ENCODE measurements at places on chromosomes 16 and 17.

DNA sequence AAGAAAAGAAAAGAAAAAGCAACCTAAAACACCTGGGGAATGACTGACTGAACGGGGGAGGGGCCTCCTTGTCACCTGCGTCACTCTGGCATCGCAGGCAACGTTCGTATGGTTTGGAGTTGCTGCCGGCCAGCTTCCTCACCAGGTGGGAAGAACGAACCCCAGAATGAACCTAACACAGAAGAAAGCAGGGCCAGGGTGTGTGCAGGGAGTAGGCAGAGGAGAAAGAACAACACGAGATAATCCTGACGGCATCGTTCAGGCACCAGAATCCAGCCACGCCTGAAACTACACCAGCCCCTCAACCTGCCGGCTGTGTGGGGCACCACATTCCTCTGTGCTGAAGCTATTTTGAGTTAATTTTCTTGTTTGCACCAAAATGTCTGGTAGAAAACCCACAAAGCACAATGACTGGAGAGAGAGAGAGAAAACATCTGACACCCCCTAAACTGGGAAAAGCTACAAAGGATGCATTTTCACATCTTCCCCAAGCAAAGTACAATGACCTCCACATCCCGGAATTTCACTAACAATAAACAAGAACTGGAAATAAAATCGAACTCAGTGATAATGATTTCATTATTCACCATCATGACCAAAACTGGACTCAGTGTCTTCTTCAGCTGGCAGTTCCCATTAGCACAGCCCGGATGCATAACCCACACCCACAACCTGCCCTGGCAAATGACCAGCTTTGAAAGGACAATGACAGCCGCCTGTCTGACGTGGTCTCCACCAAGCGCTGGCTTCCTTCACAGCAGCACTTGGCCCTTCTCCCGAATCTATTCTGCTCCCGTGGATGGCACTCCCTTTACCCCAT is 23.6 kb downstream of the RAB40B start:
- DNase-seq: no peak

DNA sequence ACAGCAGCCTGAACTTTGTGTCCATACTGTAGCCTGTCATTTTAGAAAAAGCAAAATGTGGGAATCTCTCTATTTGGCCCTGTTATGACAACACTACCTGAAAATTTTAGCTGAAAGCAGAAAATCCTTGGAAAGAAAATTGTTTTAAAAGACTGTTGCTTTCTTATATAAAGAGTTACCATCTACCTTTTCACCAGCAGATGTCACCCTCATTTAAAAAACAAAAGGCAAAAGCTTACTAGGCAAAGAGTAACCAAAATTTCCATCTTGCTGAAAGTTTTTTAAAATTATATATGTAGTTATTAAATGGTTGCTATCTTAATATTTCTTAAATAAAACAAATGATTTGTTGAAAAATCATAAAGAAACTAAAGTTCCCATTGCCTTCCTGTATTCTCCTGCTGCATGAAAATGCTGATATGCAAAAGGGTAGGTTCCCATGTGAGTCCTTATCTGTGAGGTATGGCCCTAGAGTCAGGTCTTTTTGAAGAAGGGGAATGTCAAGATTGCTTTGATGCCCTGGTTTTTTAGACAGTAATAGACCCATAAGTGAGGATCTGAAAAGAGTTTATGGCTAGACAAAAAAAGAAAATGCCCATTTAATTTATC is 61.0 kb downstream of the TNRC6C start:
- no peak for DNase-seq

- DNase-seq: no peak
Measured at GRCh38 chr16:49859125-49859811, 3.4 kb upstream of the ZNF423 start.

GRCh38 chr16:14415291-14415690 is 214.8 kb downstream of the PARN start:
- DNase-seq: no peak

GRCh38 chr16:22813223-22813947 is 577 bp upstream of the HS3ST2 start:
- DNase-seq: no peak

DNA sequence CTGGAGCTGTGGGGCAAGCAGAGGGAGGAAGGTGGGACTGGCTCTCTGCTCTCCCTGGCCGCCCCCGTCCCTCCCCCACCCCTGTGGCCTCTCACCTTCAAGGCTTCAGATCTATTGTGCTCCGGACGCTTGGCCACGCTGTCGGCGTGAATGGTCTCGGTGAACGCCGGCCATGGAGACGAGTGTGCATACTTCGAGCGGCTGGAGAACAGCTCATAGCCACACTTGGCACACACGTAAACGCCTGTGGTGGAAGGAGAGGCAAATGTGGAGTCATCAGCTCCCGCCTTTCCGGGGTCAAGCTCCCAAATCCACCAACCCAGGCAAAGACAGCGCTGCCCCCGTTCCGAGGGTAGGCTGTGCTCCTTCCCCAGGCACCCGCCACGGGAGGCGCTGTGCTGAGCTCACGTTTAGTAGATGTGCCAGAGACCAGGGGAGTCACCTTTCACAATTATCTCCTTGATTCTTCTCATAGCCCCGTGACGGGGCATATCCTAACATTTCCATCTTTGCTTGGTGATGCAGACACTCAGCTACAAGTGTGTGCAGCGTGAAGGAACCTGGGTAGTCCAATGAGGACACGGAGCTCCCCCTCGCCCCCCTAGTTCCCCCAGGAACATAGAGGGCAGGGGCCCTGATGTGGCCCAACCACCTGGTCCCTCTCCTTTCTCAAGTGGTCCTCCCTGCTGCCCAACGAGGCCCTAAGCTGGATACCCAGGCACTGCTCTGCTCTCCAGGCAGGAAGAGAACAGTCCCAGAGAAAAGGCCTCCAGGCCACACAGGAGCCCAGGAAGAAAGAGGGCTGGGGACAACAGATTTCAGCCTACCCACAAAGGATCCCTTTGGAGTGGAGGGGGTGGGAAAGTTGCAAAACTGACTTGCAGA is 1.6 kb downstream of the MSRB1 start:
- DNase-seq: no peak

DNA sequence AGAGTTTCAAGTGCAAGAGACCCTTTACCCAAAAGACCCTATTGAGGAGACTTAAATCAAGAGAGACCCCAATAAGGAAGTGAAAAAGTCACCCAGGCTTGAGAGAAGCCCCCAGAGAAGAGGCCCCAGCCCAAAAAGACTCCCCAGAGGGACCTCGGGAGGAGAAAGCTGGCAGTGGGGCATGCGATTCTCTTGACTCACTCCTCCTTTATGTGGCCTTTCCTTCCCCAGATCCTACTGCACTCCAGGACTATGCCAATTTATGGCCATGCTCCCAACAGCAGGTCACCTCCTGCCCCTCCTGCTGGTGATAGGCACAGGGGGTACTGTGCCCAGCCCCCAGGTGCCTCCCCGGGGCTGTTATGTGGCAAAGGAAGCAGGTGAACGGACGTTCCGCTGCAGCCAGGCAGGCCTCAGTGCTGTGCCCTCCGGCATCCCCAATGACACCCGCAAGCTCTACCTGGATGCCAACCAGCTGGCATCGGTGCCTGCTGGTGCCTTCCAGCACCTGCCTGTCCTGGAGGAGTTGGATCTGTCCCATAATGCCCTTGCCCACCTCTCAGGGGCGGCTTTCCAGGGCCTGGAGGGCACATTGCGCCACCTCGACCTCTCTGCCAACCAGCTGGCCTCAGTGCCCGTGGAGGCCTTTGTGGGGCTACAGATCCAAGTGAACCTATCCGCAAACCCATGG is 16.3 kb downstream of the LRRC3C start:
- DNase-seq: no peak

All from activated naive CD4-positive, alpha-beta T cell (primary cell).